ENCODE measurements at places on chromosomes 1 and 21.

GRCh38 chr1:211910913-211911485 is 80.4 kb upstream of the LPGAT1 start:
- no peak for DNase-seq

DNA sequence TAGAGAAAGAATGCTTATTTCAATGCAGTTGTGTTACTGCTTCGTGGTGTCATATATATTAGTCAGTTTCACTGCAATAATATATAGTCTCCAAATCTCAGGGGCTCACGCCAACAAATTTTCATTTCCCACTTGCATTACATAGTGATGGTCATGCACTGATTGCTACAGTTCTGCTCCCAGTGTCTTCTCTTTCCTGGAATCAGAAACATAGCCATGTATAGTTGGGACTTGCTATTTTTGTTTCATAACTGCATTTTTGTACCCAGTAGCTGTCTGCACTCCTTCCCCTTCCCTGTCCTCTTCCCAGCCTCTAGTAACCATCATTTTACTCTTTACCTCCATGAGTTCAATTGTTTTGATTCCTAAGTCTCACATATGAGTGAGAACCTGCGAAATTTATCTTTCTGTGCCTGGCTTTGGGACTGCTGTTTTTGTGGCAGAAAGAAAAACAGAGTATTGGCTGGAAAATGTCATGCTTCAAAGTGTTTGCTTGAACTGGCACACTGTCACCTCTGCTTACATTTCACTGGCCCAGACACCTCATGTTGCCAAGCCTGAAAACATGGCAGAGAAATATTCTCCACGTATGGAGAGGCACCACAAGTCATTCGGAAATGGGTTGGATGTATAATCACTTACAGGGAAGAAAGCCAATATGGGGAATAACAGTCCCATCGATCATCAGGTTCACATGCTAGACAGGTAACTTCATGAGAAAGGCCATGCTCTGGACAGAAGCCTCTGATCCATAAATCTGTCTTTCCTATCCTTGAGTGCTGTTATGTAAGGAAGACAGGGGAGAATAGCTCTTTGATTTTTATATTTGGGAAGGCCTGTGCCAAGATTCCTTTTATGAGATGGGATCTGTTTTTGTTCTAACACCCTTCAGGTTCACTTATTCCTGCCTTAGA is 60.4 kb upstream of the BACH1 start:
- DNase-seq: no peak

- DNase-seq: no peak
Observed at GRCh38 chr1:54212872-54213271, 12.9 kb downstream of the MRPL37 start.

- DNase-seq: no peak
Observed at GRCh38 chr1:40257313-40257687, 736 bp upstream of the ZMPSTE24 start.

DNA sequence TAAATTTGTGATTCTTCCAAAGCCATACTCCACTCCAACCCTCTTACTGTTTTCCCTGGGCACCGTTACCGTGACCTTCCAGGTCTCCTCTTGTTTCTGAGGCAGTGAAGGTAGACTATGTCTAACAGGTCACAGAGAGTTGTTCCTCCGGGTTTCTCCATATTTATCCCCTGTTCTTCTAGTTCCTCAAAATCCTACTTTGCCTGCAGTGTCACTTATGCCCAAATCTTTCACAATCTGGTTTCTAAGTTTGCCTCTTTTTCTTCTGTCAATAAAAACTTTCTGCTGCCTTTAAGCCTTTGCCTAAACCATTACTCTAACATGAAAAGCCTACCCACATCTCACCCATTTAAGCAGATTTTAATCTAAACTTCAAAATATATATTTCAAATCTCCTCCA is 87.7 kb downstream of the C4BPA start:
- no peak for DNase-seq

All from cortex of kidney (tissue), 1 donor.